Stimulated activated CD8-positive, alpha-beta memory T cell treated with anti-CD3 and anti-CD28 coated beads, Interleukin-7, amount 100 ng/mL, for 4 hours (primary cell): ENCODE measurements at places on chromosomes 7 and 10.

DNA sequence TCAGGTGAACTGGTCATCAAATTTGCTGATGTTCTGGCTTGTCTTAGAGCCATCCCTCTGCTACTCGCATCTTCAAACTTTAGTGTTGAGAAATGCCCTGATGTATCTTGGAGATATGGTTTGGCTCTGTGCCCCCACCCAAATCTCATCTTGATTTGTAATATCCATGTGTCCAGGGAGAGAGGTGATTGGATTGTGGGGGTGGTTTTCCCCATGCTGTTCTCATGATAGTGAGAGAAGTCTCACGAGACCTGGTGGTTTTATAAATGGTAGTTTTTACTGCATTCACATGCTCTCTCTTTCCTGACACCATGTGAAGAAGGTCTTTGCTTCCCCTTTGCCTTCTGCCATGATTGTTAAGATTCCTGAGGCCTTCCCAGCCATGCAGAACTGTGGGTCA lies 74.0 kb upstream of the AFAP1L2 start:
- DNase-seq: no peak

DNA sequence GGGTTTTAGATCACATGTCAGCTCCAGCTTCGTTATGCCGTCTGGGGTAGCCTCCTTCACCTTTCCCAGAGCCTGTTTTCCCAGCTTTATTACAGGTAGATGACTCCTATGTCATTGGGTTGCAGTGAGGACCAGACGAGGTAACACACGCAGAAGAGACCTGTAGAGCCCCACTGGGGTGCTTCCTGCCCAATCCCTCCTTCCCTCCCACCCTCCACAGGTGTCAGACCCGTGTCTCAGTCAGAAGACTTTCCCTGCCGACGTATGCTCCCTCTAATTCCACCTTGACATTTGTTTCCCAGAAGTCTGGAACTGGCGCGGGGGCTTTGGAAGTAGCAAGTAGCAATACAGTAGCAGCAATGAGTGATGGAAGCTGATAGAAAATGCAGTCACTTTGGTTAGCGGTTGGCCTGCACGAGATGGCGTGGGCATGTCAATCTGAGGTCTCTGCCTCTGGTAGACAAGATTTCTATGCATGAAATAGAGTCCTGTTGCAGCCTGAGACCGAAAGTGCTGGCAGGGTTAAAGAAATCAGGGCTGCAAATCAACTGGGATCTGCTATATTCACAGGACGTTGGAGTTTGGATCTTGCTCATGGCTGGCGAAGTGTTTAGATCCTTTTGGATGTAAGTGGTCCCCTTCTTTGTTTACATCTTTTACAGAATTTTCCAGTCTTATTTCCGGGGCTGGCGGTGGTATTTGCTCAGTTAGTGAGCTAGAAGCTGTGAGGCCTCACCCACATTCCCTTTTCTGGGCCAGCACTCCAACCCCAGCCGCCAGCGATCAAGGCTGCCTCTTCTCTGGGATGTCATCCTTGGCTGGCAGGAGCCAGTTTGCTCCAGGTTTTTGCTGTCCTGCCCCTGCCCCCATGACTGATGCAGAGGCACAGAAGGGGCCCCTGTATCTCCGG lies 78.3 kb upstream of the KMT2C start:
- DNase-seq: no peak

DNA sequence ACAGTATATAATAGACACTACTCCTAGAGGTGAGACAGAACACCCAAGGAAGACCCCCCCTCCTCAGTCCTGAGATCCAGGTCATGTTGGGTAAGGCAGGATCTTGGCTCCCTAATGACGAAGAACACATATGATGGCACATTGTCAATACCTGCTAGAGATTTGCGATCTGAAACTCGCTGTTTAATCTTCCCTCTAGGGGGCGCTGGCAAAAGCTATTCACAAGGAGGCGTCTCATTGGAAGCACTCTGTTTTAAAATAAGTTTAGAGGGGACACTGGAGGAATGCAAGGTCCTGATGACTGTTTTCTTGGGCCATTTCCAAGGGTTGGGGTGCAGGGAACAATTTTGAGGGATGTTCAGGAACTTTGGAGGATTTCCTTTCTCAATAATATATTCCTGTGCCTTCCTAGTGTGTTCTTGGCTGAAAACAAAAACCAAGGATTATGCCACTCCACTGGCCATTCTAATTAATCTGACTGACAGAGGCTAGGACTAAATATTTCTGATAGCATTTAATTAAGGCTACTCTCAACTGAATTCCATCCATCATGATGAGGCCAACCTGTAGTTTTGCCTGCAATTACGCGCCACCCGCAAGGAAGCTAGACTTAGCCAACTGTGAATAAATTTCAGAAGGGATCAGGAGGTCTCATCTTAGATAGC lies 1013.8 kb upstream of the MBL2 start:
- DNase-seq: no peak

- DNase-seq: no peak
These were observed 16.8 kb downstream of the LIPM start for GRCh38 chr10:88819290-88819689.

GRCh38 chr7:139602143-139602722 lies 78.7 kb downstream of the CLEC2L start:
- no peak for DNase-seq

- DNase-seq: no peak
These were observed 1.9 kb downstream of the ERV3-1 start for GRCh38 chr7:65004575-65004974.
